ENCODE measurements at places on chromosomes 7 and 10.

- peak; percentile 35 for DNase-seq
Observed at GRCh38 chr7:73811760-73812168, 19.0 kb upstream of the CLDN4 start.

- DNase-seq: no peak
Observed at GRCh38 chr10:114431414-114432135, 27.3 kb upstream of the AFAP1L2 start.

- DNase-seq: no peak
Observed at GRCh38 chr7:37973915-37974314, 53.5 kb downstream of the EPDR1 start.

DNA sequence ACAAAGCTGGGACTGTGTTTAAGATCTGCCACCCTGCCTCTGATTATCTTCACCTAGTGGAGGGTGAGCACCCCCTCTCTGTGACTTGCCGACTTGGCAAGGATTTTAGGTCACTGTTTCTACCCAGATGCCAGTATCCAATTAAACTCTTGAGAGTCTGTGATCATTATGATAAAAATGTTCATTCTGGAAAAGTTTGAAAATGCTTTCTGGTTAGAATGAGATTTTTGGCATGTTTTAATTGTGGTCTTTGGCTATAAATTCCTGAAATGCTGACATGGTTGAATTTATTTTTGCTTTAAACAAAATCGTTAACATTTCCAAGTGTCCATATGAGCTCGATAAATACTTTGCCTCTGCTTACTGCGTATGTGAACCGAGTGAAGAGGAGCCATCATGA, 221.4 kb downstream of the BICC1 start:
- no peak for DNase-seq

DNA sequence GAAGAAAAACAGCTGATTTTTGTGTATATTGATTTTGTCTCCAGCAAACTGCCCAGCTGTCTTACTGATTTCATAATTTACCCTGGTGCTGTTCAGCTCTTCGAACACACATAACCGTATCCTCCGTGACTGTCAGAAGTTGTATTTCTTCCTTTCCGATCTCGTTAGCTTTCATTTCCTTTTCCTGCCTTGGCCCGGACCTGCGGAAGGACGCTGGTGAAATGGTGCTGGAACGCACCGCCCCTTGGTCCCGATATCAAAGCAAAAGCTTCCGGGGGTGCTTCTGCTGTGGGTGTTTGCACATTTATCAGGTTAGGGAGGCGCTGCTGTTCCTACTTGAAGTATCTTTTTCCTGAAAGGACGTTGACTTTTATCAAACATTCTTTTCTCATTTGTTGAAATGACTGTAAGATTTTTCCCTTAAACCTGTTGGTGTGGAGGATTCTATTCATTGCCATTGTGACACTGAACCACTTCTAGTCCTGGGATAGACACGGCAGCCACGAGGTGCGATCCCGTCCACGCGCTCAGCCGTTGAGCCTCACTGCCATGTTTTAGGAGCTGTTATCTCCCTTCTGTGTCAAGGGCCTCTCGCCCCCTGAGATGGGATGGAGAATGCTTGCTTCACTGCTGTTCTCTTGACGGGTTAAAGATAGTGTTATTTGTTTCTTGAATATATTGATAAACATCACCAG, 72.6 kb downstream of the FOXL3 start:
- DNase-seq: no peak
